ENCODE measurements at places on chromosomes 11 and 22.

- DNase-seq, result no peak
Measured at GRCh38 chr11:8947230-8947943, 4.6 kb upstream of the ASCL3 start.

DNA sequence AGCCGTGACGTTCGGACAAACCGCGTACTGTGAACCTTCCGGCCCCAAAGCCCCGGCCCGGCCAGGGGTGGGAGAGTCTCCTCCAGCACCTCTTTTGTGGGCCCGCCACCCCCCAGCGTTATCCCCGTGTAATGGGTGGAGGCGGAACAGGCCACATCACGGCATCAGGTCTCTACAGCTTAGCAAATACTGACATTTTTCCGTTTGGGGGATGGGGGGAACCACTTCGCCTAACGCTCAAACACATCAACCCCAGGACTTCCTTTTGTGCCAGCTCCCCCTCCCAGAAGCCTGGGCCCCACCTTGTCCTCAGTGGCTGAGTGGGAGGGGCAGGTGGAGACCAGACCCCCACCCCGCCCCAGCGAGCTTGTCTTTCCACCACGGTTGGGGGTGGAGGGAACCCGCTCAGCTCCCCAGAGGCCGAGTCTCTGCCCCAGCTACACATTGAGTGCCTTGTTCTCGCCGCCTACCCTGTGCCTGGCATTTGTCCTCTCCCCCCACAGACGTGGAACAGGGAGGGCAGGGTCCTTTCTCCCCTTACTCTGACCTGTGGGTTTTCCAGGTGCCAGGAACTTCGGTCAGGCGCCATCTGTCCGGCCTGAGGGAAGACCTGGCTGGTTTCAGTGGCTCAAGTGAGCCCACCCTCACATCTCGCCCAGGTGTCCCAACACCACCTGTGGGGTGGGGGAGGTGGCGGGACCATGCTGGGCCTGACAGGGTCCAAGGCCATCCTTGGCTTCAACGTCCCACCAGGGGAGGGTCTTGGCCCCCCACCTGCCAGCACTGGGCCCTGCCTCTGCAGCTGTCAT lies 29.6 kb downstream of the SBF1 start:
- DNase-seq, result no peak

DNA sequence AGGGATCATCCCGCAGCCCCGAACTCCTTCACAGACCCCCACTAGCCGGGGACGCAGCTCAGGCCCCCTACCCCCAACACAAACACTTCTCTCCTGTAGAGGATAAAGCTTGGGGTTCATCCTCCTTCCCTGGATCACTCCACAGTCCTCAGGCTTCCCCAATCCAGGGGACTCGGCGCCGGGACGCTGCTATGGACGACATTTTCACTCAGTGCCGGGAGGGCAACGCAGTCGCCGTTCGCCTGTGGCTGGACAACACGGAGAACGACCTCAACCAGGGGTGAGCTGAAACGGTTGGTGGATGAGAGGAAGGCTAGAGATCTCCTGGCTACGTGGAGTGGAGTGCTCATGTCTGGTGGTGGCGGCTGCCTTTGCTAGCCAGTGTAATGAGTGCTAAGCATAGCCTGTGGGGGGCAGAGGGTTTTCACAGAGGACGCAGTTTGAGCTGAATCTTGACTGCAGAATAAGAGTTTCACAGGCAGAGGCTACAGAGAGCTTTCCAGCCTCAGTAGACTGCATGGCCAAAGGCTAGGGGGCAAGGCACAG lies 580 bp downstream of the ILK start:
- DNase-seq, result peak; percentile 82

GRCh38 chr11:57306161-57306876 lies 18.4 kb downstream of the TNKS1BP1 start:
- DNase-seq, result no peak

- no peak for DNase-seq
Measured at GRCh38 chr11:113531575-113532451, 56.6 kb upstream of the DRD2 start.

DNA sequence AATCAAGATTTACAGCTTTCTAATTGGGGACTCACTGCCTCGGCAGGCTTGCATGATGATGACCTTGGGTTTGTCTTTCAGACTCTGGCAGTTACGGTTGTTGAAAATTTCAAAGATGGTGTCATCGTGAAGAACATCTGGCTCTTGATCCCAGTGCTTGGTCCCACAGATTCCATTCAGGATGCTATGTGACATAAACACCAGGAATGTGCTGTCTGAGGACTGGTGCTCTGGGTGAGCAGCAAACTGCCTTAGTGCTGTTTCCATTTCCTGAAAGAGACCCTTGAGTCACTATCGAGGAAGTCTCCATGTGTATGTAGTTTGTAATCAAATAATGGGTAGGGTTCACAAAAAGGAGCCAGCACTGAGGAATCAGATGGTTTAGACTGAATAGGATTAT lies 7.1 kb downstream of the CASP12 start:
- DNase-seq, result no peak

DNA sequence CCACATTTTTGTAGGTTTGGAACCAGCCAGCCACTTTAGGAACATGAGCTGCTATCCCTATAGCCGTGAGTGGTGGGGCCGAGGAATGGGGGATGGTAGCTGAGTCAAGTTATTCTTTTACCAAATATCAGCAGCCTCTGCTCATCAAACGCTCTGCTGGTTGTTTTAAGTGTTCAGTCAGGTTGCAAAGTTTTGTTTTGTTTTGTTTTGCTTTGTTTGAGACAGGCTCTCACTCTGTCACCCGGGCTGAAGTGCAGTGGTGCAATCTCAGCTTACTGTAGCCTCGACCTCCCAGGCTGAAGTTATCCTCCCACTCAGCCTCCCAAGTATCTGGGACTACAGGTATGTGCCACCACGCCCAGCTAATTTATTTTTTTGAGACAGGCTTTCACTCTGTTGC lies 14.4 kb downstream of the CABIN1 start:
- DNase-seq, result no peak

DNA sequence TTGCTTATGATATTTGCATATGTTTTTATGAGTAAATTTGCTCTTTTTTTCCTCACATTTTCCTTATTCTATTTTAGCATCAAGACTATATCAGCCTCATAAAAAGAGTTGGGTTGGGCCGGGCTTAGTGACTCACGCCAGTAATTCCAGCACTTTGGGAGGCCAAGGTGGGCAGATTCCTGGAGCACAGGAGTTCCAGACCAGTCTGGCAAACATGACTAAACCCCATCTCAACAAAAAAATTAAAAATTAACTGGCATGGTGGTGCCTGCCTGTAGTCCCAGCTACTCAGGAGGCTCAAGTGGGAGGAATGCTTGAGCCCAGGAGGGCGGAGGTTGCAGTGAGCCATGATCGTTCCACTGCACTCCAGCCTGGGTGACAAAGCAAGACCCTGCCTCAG lies 148.8 kb upstream of the ANO5 start:
- DNase-seq, result no peak

Measured in activated effector memory CD4-positive, alpha-beta T cell treated with anti-CD3 and anti-CD28 coated beads, Interleukin-2, amount 50 U/mL, for 16 hours (primary cell).